Sciatic nerve (tissue), 2 donors: ENCODE measurements at places on chromosomes 2 and 18. TPM values are rescaled to one million over a fixed set of nuclear protein-coding genes. Genes with fewer than 3 reads are reported as not detected.

Gene IKZF2
- 22.1 TPM for total RNA-seq

Gene MAPK4
- 0.89 TPM for total RNA-seq

Gene PLGLB2
- total RNA-seq = 4.8 TPM

Gene ANKRD30BL
- not detected for total RNA-seq

Gene GAL3ST2
- total RNA-seq = not detected
